Activated naive CD8-positive, alpha-beta T cell treated with anti-CD3 and anti-CD28 coated beads, Interleukin-2, amount 50 U/mL, for 16 hours (primary cell): ENCODE measurements at places on chromosomes 7 and 10.

- no peak for DNase-seq
Measured at GRCh38 chr7:152176797-152177196, 151.3 kb downstream of the GALNT11 start.

- no peak for DNase-seq
Measured at GRCh38 chr10:33335801-33336581, 1.5 kb upstream of the NRP1 start.

- no peak for DNase-seq
Measured at GRCh38 chr10:114000457-114001010, 43.1 kb upstream of the ADRB1 start.

DNA sequence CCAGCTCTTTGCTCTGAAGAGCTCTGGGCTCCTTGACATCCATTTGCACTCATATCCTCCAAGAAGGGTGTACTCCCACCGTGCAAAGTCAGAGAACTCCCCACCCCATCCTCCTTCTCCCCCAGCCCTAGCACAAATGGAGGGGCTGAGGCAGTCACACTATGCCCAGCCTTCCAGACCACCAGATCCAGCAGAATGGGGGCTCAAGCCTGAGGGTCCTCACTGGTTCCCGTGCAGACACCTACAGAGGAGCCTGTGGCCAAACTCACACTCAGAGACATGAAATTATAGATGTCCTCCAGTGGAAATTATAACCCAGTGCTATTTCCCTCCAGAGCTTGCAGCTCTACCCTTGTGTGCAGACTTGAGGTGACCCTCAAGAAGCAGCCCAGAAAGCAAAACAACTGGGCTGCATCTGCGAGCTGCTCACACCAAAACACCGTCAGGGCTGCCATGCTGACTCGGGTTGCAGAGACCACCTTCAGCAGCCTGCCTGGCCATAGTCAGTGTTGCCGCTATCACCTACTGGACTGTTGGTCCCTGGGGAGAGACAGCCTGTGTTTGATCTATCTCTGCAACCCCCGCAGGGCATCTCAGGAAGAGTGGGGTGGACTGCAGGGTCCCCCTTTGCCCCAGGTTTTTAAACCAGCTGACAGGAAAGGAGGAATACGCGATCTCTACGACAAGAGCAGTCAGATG lies 7.4 kb downstream of the ZNF488 start:
- DNase-seq: no peak

DNA sequence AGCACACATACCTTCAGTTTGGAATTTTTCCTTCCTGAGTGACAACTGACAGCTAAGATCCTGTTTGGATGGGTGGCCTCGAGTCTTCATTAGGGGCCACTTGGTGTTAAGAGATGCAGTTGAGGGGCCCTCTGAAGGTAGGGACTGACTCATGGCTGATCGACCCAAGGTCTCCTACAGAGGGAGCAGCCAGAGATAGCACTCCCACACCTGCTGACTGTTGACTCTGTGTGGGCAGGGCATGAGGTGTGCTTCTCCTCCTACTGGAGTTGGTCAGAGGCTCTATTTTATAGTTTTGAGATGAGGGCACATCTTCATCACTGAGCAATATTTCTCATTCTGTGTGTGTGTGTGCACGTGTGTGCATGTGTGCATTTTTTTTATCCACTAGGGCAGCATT lies 378.8 kb upstream of the PODXL start:
- no peak for DNase-seq

GRCh38 chr10:21926949-21927348 lies 76.6 kb downstream of the DNAJC1 start:
- DNase-seq: no peak

GRCh38 chr10:58063861-58064480 lies 203.7 kb downstream of the IPMK start:
- no peak for DNase-seq

DNA sequence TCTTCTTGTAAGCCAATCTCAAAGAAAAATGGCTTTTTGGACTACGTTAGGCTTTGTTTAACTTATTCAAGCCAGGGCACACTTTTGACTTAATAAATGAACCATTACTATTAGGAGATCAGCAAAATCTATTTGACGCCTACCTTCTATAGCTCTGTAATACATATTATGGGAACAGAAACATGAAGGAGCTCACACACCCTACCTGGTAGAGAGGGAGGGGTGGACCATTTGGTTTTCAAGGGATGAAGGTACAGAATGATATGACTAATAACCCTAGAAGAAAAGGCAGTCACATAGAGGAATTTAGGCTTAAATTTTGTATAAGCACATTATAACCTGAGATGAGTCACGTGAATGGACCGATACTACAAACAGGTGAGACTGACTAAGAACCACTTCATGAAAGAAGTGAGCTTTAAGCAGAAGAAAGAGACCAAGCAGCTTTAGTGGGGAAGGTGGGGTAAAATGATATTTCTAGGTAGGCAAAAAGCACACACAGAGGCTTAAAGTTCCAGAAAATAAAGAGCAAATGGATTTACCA lies 106.8 kb upstream of the CTTNBP2 start:
- no peak for DNase-seq

DNA sequence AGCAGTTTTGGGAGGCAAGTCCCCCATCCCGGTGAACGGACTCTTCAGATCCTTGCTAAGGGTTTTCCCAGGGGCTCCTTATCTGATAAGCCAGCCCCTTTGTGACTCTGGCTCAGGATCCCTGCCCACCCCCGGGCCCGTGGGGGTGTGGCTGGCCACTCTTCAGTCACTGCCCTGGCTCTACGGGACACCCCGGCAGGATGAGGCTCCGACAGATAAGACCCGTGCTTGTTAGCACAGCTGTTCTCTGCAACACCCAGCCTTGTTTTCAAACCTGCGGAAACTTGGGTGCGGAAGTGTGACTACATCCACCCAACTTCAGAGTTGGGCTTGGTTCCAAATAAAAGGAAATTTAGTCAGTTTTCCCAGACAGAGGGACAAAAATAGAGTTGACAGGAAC lies 66.7 kb upstream of the PODXL start:
- DNase-seq: no peak

GRCh38 chr10:34145715-34146114 lies 669.4 kb downstream of the PARD3 start:
- DNase-seq: no peak

GRCh38 chr7:34759477-34760125 lies 101.6 kb downstream of the NPSR1 start:
- no peak for DNase-seq

DNA sequence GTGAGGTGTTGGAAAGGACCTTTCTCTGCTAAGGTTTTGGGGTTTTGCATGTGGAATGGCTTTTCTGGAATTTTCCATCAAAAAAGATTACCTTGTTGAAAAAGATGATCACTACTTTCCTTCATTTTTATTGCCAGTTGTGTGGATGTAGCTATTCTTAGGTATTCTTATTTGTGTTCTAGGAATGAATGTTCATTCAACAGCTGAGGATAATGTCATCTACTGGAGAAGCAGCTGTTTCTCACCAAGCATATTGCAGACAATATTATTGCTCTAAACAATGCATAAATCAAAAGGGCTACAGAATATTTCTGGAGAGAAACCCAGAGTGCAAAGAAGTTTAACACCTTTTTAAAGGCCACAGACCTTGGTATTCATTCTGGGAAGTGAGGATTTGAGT lies 145.6 kb upstream of the CALCR start:
- DNase-seq: no peak

- DNase-seq: no peak
Measured at GRCh38 chr7:69932034-69932628, 333.9 kb downstream of the AUTS2 start.

GRCh38 chr10:44771233-44771995 lies 139.7 kb upstream of the TMEM72 start:
- DNase-seq: no peak

DNA sequence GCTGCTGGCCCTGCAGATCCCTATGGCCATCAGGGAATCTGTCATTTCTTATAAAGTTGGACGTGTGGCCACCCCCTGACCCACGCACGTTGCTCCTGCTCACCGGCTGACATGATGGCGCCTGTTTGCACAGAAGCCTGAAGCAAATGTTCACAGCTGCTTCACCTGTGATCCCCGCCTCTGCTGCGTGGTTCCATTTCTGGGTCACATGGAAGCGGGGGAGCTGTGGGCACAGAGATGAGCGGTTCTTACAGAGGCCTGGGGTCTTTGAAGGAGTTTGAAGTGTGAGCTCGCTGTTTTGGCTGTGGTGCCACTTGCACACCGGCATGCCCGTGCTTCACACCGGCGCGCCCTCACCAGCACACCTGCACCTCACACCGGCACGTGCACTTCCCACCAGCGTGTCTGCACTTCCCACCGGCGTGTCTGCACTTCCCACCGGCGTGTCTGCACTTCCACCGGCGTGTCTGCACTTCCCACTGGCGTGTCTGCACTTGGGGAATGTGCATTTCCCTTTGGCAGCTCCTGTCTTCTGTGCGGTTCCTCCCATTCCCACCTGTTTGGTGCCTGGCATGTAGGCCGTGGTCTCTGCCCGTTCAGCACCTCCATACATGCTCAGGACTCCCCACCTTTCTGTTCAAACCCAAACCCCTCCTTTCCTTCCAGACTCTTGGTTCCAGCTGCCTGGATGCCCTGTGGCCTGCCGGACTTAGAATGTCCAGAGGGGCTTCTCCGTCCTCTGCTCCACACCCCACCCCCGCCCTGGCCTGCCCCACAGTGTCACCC lies 86.7 kb downstream of the INPP5A start:
- DNase-seq: no peak

- no peak for DNase-seq
Measured at GRCh38 chr7:126440542-126440941, 812.2 kb downstream of the GRM8 start.

DNA sequence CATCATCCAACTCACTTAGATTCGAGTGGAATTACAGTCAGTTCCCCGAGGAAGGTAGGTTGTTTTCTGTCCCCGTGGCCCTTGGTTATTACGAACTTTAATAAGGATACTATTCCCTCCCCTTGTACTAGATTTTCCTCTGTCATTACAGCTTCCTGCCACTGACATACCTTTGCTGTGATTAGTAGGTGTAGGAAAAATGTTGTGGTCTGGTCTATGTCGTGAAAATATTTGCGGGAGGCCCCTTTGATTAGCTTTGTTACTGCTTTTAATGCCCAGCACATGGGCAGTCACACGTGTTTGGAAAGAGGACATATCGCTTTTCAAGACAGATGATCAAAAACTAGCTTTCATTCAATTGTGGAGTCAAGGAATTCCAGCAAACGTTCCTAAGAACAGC lies 92.2 kb downstream of the GATA3 start:
- DNase-seq: no peak

GRCh38 chr7:114821030-114821900 lies 100.6 kb upstream of the MDFIC start:
- DNase-seq: no peak

DNA sequence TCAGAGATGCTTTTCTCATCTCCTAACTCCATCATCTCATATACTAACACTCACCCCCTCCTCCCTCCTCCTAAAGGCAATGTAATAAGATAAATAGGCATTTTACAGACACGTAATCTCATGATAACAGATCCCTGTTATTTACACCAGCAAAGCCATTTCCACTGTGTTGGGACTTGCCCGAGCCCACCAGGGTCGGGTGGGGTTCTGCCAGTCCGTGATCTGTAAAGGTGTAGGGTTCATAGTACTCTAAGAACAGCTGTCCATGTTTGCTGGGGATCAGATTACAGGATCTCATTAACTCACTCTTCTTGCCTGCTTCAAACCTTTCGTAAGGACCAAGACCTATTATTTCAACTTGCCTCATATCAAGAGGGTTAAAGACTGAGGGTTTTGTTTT lies 172.4 kb downstream of the FZD1 start:
- no peak for DNase-seq

DNA sequence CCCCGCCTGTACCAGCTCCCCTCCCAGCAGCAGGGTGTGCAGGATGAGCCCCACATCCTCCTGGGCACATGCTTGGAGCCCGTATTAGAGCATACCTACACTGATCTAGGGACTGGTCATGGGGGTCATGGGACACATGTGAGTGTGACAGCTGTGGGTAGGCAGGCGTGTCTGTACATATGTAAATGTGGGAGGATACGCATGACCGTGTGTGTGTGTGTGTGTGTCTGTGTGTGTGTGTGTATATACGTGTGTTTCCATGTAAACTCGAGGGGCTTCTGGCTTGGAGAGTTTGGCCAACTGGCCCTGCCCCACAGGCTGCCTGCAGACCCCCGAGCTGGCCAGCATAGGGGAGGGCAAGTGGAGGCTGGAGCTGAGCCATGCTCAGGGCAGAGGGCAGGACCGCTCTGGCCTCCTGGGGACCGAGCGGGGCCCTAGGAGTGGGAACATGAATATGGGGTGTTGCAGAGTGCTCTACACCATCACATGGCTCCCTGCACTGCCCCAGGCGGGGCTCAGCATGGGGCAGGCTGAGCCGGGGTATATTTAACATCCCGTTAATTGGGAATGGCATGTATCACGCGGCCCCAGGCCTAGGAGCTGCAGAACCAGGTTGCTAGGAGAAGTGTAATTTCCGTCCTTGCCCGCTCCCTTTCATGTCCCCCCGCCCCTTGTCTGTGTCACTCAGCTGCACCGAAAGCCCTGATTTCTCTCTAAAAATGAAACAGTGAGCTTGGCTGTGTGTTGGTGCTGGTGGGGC lies 152.7 kb upstream of the PCBD1 start:
- no peak for DNase-seq

GRCh38 chr10:14374745-14375445 lies 44.2 kb upstream of the FRMD4A start:
- DNase-seq: no peak

GRCh38 chr7:114910787-114911186 lies 11.1 kb upstream of the MDFIC start:
- DNase-seq: no peak

- no peak for DNase-seq
Measured at GRCh38 chr10:490256-490655, 199.2 kb downstream of the DIP2C start.

DNA sequence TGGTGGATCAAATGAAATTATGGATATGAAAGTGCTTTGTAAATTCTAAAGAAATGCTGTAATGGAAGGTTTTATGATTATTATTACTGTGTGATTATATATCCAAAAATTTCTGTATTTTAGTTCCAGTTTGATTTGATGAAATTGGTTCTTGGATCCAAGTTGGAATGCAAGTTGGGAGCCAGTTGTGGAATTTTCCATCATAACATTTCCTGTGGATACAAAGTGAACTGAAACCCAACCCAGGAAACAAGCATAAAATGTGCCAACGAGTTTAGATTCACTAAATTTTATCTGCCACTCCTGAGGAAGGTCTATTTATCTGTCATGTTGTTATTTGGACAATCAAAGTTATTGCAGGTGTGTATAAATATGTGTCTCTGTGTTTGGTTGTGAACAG lies 131.4 kb upstream of the MDFIC start:
- DNase-seq: no peak
